ENCODE measurements at places on chromosomes 13 and 19. TPM values are rescaled to one million over a fixed set of nuclear protein-coding genes. Genes with fewer than 3 reads are reported as not detected.

SLITRK6 gene
- total RNA-seq, result 0.59 TPM

ZNF729 gene
- total RNA-seq, result not detected

HCST gene
- 3.1 TPM for total RNA-seq

GRCh38 chr19:45340232-45340898 lies at the start of gene KLC3:
TSS of gene KLC3 (plus strand) at chr19:45340750. CDS start at chr19:45345542, 4,792 bp downstream.
- no peak for DNase-seq

- no peak for DNase-seq
Observed at GRCh38 chr19:51018745-51019543, 565 bp downstream of the KLK10 start.

DNA sequence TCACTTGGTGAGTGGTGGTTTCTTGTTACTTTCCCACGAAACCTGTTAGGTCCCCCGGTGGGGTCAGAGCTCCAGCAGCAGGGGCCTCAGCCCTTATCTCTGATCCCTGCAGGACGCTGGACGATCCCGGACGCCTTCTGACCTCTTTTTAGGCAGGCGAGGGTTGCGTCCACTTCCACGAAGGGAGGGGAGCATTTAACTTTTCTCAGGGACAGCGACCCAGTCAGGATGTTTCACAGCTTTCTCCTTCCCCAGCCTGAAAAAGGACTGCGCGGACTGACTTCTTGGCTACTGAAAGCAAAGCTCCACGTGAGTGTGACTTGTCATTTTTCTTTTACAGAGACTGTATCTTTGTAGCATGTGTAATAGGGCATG lies 692 bp downstream of the ZNF234 start:
- peak; percentile 35 for DNase-seq

- DNase-seq, result no peak
Observed at GRCh38 chr13:23497191-23497590, 63.7 kb upstream of the SACS start.

GRCh38 chr13:105915146-105915850 lies 620.2 kb downstream of the EFNB2 start:
- DNase-seq, result no peak

GRCh38 chr13:111941845-111942447 lies 125.0 kb upstream of the SOX1 start:
- no peak for DNase-seq
